Activated T-cell treated with anti-CD3 and anti-CD28 coated beads, Interleukin-2, amount 50 U/mL, for 72 hours (primary cell): ENCODE measurements at places on chromosomes 5 and 9.

DNA sequence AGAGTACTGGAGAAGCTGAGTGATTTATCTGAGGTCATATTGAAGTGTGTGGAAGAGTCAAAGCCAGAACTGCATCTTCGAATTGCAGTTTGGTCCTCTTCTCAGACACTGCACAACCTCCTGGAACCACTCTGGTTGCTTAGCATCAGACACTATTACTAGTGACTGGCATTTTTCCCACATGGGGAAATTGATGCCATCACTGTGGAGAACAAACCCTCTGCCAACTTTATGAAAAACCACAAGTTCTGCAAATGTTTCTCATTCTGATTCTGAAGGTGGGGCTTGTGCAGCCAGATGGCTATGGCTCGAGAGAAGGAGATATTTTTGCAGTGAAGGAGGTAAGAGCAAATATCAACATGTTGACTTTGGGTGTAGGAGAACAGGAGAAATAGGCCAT lies 67.2 kb downstream of the KCTD16 start:
- peaks cover 5% of the 10 kb centered on the region for H3K27me3 ChIP-seq
- no peaks in the 10 kb centered on the region for H3K36me3 ChIP-seq
- H3K4me3 ChIP-seq, result no peak overlapping the region
- no peak overlapping the region for H3K27ac ChIP-seq
- no peaks in the 10 kb centered on the region for H3K4me1 ChIP-seq

DNA sequence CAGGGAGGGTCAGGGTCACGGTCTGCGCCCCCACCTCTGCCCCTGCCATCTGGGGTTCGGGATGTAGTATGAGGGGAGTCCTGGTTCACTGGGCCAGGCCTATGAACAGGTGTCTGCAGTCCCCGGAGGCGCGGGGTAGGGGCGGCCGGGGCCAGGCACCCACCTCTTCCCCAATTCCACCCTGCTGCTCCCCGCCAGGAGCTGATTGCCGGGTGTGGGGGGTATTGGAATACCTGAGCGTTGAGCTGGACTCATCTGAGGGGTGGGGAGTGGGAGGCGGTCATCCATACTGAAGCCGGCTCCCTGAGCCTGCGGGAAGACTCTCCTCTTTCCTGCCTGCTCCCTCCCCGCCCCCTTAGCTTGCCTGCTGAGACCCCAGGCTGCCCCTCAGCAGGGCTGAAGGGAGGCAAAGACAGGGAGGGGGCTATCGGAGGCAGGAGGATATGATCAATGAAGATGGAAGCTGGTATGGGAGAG lies 679 bp downstream of the SLC6A7 start:
- no peaks in the 10 kb centered on the region for H3K4me1 ChIP-seq
- peaks cover 45% of the 10 kb centered on the region for H3K27me3 ChIP-seq
- no peak for DNase-seq
- H3K27ac ChIP-seq, result no peak overlapping the region

DNA sequence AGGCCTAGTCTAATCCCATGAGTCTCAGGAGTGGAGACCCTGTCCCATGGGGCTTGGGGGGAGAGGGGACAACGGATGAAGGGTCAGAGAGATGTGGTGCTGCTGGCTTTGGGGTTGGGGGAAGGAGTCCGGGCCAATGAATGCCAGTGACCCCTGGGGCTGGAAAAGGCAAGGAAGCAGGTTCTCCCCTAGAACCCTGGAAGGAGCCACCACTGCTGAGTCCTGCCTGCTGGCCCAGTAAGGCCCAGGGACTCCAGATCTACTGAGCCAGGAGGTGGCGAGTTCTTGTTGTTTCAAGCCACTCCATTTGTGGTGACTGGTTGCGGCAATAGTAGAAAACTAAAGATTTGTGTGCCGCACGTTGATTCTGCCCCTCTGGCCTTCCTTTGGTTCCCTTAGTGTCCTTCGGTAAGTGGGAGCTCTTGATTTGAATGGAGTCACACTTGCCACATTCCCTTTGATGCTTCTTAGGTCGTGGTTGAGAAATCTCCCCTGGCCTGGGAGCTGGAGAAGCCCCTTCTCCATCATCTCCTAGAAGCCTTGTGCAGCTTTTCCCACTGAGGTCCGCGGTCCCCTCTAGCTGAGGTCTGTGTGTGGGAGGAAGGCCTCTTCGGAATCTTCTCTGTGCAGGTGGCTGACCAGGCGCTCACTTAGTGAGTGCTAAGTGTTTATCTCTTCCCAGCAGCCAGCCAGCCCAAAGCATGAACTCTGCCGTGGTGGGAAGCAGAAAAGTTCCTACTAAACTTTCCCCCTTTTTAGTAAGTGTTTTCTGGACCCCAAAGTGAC lies 9.0 kb downstream of the FCN1 start:
- H3K4me3 ChIP-seq, result no peak overlapping the region
- H3K36me3 ChIP-seq, result no peaks in the 10 kb centered on the region
- H3K27me3 ChIP-seq, result peaks cover 8% of the 10 kb centered on the region
- H3K27ac ChIP-seq, result no peak overlapping the region

DNA sequence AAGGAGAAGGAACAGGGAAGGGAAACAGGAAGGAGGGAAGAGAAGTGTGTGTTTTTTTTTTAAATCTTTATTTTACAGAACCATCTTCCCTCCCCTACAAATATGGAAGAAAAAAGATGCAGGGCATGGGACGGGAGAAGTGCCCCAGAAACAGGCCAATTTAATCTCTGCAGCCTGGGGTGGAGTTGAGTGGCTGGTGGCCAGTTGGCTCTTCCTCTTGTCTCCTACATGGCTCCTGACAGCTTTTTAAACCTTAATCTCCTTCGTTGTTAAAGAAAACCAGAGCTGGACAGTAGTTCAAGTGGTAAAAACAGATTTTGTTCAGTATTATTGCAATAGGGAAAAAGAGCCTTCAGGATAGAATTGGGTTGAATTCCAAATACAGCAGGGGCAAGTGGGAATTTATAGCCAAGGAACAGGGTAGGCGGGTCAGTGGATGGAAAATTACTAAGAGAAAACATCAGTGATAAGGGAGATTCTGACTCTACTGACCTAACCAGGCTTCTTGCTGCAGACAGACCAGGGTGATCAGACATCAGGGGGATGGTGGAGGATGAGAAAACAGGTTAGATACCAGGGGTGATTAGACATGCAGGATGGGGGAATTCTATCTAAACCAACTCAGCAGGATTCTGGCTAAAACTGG lies 125.1 kb upstream of the CLINT1 start:
- no peaks in the 10 kb centered on the region for H3K36me3 ChIP-seq
- H3K4me1 ChIP-seq, result no peaks in the 10 kb centered on the region
- no peak overlapping the region for H3K27ac ChIP-seq
- H3K4me3 ChIP-seq, result no peak overlapping the region
- peaks cover 3% of the 10 kb centered on the region for H3K27me3 ChIP-seq

DNA sequence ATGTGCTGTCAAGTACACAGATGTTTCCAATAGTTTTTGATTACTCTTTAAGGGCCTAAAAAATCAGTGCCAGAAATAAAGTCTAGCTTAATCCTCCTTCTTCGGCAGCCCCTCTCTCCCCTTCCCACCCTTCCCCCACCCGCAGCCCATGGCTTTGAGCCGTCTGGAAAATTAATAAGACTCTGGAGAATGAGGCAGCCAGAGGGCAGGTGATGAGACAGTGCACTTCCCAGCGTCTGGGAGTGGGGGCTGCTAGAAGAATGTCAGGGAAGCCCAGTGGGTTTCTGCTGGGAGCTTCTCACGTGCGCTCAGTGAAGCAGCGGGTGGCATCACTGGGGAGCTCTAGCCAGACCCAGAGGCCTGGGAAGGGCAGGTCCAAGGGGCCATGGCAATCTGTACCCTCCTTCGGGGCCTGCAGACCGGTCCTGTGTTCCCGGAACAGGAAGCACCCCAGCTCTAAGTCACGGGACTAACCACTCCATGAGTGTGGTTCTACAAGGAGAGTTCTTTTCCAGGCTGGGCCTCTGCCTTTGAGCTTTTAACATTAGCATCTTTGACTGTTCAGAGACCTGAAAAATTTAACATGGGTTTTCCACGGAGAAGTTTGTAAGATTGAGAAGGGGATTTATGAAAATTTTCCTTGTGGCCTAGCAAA lies 164.8 kb upstream of the OTULINL start:
- H3K27me3 ChIP-seq, result no peaks in the 10 kb centered on the region
- peaks cover 3% of the 10 kb centered on the region for H3K36me3 ChIP-seq
- H3K4me1 ChIP-seq, result peaks cover 67% of the 10 kb centered on the region
- peak overlapping the region; percentile 82 for H3K4me3 ChIP-seq
- no peak for DNase-seq
